ENCODE measurements at places on chromosomes 16 and 17.

- peak; percentile 79 for DNase-seq
Measured at GRCh38 chr16:48231727-48232492, 12.2 kb upstream of the LONP2 start.

GRCh38 chr17:21387616-21388015 lies 11.5 kb downstream of the KCNJ12 start:
- no peak for DNase-seq

GRCh38 chr16:84481051-84481735 lies 23.3 kb downstream of the MEAK7 start:
- DNase-seq = no peak

DNA sequence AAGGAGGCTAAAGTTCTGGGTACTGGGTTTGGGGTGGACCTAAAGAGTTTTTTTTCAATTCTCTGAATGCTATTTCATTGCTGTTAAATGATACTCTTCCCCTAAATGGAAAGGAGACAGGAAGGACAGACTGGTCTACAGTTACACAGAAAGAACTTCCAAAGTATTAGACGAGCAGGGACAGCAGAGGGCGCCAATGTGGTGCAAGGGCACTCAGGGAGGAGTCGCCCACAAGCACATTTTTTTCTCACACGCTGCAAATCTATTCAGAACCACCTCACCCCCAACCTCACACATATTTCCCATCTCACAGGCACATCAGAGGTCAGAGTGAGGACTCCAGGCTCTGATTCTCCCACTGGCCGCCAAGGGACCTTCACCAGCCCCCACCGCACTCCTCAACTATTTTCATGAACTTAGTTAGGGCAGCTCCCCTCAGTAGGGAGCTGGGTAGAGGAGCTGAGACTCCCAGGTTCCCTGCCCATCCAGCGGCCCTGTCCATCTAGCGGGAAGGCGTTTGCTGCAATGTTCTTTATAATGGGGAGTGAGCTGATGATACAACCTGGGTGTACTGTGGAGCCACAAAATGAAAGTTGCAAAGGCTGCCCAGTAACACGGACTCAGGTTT lies 6.8 kb upstream of the CA4 start:
- DNase-seq = peak; percentile 93

- DNase-seq = no peak
Measured at GRCh38 chr17:79797492-79798298, 818 bp upstream of the CBX8 start.

DNA sequence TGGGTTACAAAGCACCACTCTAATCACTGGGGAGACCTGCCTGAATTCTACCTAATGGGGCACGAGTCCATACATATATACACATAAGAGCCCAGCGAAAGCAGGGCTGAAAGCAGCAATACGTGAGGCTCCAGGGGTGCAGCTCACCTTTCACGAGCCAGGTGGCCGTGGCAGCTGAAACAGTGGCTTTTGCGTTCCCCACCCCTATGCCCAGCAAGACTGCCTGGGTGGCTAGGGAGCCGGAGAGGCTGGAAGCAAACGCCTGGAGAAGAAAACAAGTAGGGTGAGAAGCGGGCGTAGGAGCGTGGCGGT lies 618 bp downstream of the RUSF1 start:
- DNase-seq = no peak

All from Karpas-422 (cell line).